ENCODE measurements at places on chromosomes 3 and 15.

GRCh38 chr3:108150200-108150599, 59.4 kb upstream of the CD47 start:
- no peak for DNase-seq

DNA sequence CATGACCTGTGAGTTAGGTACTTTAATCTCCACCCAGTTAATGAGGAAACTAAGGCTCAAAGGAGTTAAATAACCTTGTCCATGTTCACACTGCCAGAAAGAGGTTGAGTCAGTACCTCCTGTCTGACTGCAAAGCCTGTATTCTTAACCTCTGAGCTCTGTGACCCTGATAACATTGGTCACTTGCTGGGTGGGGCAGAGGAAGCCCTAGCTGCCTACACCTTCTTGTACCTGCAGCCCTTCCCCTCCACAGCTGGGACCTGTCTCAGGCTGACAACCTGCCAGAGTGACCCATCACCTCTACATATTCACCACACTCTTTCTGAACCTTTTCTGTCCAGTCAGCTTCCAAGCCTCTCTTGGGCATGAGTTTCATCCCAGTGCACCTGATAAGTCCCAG, 106.1 kb upstream of the HES1 start:
- DNase-seq: no peak

- peak; percentile 83 for DNase-seq
Observed at GRCh38 chr3:94423578-94423977, 360.7 kb downstream of the NSUN3 start.

GRCh38 chr3:127427156-127427555, 139.3 kb upstream of the PRR20G start:
- no peak for DNase-seq

DNA sequence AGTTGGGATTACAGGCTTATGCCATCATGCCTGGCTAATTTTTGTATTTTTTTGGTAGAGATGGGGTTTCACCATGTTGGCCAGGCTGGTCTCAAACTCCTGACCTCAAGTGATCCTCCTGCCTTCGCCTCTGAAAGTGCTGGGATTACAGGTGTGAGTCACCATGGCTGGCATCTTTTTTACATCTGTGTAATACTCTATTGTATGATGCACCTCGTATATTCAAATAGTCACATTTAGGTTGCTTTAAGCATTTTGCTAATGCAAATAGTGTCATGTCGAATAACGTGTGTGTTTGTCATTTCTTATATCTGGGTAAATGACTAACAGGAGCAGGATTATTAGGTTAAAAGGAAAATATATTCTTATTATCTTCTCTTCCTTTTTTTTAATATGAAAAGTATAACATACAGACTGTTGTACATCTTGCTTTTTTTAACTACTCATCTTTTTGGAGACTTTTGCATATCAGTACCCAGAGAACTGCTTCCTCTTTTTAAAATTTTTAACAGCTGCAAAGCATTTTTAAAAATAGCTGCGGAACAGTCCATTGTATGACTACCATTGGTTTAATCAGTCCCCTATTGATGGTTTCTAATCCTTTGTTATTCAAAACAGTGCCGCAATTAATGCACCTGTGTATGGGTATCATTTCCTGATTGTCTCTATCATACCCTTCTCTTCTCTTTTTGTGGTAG, 13.4 kb downstream of the SCAMP5 start:
- DNase-seq: no peak

DNA sequence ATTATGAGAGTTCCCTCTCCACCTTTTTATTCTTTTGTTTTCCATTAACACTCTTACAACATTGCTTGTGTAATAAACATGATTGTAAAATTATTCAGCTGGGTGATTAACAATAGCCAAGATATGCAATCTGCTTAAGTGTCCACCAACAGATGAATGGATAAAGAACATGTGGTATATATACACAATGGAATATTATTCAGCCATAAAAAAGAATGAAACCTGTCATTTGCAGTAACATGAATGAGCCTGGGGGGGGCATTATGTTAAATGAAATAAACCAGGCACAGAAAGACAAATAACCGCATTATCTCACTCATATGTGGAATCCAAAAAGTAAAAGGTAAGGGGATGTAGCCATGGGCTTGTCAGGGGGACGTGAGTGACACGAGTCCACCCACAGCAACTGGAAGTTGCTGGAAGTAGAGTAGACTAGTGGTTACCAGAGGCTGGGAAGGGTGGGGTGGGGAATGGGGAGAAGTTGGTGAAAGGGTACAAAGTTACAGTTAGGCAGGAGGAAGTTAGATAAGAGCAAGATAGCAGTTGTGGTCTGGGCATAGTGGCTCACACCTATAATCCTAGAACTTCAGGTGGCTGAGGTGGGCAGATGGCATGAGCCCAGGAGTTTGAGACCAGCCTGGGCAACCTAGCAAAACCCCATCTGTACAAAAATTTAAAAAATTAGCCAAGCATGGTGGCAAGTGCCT, 28.7 kb upstream of the CD47 start:
- DNase-seq: no peak

- DNase-seq: no peak
Observed at GRCh38 chr3:123821920-123822319, 62.2 kb downstream of the MYLK start.

GRCh38 chr3:149507491-149508324, 33.2 kb downstream of the TM4SF4 start:
- DNase-seq: peak; percentile 67

DNA sequence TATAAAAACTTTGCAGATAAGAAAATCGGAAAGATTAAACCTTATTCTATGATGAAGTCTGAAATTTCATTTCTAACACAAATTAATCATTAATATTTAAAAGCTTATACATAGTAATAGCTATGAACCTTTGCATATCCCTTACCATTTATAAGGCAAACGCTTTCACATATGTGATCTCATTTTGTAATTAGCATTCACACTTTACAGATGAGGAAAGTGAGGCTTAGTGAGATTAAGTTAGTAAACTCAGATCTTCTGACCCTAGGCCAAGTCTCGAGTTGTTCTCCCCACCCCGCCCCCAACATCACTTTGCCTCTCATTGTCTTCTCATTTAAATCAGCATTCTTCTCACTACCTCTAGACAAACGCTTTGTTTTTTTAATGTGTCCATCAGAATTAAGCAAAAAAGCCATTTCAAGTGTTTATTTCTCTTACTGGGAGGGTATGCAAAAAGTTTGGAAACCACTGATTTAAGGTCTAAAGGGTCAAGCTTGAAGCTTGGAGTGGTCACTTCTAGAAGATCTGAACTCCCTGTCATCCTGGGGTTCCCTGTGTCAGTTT, 172.9 kb upstream of the BCL6 start:
- no peak for DNase-seq

GRCh38 chr3:101271728-101272127, 48.6 kb downstream of the IMPG2 start:
- no peak for DNase-seq

DNA sequence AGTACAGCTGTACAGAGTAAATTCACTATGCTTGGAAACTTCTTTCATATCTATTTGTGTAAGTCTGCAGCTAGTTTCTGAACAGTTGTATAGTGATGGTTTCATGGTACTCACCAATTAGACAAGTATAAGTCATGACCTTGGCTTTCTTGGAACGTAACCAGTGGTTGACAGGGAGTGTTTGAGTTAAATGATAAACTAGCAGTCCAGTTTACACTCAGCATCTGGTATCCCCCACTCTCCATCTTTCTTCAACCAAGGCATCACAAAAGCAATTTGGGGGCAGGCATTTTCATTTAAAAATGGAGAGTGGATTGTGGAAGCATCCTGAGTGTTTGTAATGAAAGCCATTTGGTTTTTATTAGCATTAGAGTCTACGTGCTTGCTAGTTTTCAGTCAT, 26.0 kb downstream of the MME start:
- DNase-seq: peak; percentile 7

GRCh38 chr3:187679638-187680396, 9.6 kb upstream of the SST start:
- peak; percentile 60 for DNase-seq

- DNase-seq: no peak
Observed at GRCh38 chr15:71042356-71042922, 72.8 kb upstream of the THSD4 start.

GRCh38 chr3:87088430-87088992, 97.6 kb upstream of the VGLL3 start:
- DNase-seq: peak; percentile 55

- DNase-seq: peak; percentile 82
Observed at GRCh38 chr3:141426404-141427034, 58.2 kb downstream of the ZBTB38 start.

- DNase-seq: no peak
Observed at GRCh38 chr15:71686221-71687050, 123.9 kb upstream of the NR2E3 start.

GRCh38 chr3:6709178-6709577, 151.7 kb upstream of the GRM7 start:
- DNase-seq: no peak

DNA sequence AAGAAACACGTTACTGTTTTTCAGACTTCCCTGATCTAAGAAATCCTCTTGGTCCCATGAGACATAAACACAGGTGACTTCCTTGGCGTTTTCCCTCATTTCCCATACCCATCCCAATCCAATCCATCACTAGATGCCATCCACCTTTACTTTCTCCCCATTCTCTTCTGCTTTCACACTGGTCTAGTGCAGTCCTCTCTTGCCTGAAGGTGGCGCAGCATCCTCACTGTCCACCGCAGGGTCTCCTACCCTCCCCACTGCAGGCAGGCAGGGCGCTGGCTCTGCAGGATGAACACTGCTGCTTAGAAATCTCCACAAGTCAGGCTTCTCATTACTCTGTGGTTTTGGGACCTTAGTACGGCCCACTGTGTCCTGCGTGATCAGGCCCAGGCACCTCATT, 58.2 kb downstream of the RAB7A start:
- DNase-seq: no peak

GRCh38 chr15:65494076-65494475, 23.4 kb downstream of the DPP8 start:
- no peak for DNase-seq

GRCh38 chr3:8317661-8318649, 183.7 kb upstream of the LMCD1 start:
- peak; percentile 50 for DNase-seq

DNA sequence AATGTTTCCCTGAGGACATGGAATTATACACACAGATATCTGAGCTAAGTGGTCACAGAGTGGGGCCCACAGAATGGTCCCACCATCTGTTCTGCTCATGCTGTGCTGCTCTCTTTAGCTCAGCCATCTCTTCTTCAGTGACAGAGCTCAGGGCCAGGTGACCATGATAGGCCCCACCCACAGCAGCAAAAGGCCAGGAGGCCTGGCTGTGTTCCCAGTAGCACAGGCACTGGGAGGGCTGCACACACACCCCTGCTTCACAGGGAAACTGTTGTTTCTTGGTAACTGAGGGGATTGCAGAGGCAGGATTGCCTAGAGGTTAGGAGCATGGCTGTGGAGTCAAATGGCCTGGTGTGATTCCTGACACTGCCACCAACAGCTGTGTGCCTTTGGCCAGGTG, 4.8 kb upstream of the FBXW12 start:
- no peak for DNase-seq

DNA sequence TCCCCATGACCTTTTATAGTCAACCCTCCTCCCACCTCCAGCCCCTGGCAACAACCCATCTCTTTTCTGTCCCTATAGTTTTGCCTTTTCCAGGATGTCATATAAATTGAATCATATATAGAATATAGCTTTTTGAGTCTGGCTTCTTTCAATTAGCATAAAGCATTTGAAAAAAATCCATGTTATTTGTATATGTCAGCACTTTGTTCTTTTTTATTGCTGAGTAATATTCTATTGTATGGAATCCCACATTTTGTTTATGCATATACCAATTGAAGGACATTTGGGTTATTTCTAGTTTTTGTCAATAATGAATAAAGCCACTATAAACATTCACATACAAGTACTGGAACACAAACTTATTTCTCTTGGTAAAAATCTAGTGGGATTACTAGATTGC, 58.0 kb upstream of the SSR3 start:
- DNase-seq: no peak

DNA sequence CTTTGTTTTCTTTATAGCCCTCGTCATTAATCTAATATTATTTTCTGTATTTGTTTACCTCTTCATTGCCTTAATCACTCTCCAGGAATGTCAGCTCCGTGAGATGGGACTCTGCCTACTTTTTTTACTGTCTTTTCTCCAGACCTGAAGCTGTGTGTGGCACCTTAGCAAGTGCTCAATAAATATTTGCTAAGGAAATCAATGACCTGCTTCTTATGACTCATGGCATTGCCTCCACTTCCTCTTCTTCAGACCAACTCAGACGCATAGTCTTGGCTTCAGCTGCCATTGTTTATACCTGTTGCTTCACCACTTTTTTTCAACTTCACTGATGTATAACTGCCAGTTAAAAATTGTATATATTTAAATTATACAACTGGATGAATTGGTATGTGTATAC, 218.5 kb upstream of the CMC1 start:
- no peak for DNase-seq

- peak; percentile 18 for DNase-seq
Observed at GRCh38 chr15:51051776-51052175, 42.9 kb downstream of the TNFAIP8L3 start.

DNA sequence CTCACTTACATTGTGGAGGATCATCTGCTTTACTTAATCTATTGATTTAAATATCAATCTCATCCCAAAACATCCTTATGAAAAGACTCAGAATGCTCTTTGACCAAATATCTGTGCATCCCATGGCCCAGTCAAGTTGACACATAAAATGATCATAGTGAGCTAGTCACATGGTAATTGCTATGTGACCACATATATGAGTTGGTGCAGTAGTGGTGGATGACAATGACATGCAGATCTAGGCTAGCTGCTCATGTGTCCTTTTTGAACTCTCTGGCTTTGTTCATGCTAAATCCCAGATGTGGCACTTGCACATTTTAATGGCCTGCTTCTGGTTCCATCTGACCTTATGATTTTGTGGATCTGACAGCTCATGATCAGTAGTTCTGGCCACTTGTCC, 156.2 kb downstream of the NFKBIZ start:
- DNase-seq: no peak

GRCh38 chr3:98003306-98003969, 31.2 kb upstream of the RIOX2 start:
- DNase-seq: no peak

DNA sequence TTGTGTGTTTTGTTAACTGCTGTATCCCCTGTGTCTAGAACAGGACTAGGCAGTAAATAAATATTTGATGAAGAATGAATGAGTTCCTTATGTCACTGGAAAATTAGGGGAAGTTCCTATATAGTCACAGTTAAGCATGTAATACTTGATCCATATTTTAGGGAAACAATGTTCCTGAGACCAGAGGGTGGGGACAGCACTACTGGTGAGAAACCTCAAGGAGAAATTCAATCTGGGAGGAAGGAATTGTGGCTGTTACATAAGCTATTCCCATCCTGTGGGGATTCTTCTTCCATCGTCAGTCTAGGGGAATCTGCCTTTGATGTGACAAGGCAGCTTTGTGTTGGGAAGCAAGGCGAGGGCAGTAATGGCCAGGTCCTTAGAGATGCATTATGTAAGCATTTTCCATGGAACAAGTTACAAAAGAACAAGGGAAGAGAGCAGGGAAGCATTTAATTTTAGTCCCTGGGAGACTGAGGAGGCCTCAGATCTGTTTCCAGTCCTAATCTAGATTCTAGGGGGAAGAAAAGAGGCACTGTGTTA, 219.3 kb upstream of the TTC14 start:
- DNase-seq: no peak
